ENCODE measurements at places on chromosomes 11 and 22.

- DNase-seq, result no peak
Observed at GRCh38 chr11:123517559-123518364, 87.7 kb downstream of the GRAMD1B start.

- DNase-seq, result no peak
Observed at GRCh38 chr11:28257761-28258160, 149.6 kb downstream of the METTL15 start.

DNA sequence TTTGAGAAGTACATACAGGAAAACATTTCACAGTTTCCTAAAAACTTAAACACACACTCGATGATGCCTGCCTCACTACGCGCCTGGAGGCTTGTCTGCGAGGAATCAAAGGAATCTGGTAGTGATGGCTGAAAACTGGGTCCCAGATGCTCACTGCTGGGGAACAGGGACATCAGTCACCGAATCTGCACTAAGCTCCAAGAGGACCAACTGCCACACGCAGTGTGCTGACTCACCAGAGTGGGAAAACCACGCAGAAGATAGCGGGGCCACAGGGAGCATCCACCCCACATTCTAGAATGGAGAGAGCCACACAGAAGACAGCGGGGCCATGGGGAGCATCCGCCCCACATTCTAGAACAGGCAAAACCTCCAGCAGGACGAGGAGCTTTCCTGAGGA, 24.3 kb upstream of the MOB2 start:
- DNase-seq, result no peak

GRCh38 chr11:1197431-1197885, 25.4 kb upstream of the MUC5B start:
- no peak for DNase-seq

DNA sequence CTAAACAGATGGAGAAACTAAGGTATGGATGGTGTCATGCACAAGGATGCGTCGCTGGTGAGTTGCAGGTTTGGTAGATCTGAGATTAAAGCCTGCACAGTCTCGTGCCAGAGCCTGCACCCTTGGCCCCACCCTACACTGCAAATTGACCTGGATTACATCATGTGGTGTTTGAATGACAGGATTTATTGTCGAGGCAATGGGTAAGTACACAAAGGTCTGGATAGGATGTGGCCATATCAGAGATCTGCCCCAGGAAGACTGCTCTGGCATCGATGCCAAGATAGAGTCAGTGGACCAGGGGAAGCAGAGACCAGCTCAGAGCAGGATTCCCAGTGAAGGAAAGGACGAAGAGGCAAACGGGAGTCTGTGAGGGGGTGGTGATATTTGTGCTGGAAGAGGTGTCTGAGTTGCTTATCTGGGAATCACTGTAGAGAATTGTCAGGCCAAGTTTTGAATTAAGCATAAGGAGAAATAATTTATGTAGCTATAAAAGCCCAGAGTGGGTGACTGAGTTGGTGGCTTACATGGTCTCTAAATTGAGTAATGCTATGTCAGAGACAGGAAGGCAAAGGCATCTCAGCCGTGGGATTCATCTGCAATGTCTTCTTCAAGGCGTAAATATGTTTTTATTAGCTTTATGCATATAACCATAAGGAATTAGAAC, 499.6 kb upstream of the B3GAT1 start:
- DNase-seq, result no peak

DNA sequence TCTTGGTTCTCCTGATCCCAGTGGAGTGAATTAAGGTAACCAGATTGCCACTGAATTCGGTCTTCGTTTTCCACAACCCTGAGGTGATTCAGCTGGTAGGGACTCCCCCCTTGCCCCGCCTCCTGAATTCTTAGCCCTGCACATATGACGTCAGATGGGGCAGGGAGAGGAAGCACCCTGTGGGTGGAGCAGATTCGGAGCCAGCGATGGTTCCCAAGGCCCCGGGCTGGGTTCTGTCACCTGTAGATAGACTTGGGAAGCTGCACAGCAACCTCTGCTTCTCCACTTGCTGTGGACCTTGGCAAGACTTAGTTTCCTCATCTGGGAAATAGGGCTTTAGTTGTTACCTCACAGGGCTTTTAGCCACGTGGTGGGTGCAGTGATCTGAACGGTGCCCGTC, 67.8 kb downstream of the CTTN start:
- no peak for DNase-seq

GRCh38 chr11:44709281-44709562, 17.5 kb upstream of the TSPAN18 start:
- DNase-seq, result no peak

- no peak for DNase-seq
Observed at GRCh38 chr11:67698247-67698646, 23.8 kb upstream of the ALDH3B2 start.

DNA sequence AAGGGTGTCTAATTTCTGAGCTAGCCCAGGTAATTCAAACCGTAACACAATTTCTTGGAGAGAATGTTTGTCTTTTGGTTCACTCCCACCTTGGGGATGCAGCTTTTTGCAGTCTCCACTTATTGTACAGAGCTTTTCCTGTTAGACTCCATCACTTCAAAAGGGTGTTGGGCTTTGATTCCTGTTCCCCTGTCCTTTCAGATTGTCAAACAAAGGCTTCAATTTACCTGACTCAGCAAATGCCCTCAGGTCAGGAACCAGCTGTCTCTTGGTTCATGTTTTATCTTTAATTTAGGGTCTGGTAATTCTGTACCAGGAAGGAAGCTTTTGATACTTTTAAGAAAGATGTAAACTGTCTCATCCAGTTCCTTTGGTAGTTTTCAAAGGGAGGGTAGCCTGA, 880.6 kb downstream of the NTM start:
- DNase-seq, result no peak

DNA sequence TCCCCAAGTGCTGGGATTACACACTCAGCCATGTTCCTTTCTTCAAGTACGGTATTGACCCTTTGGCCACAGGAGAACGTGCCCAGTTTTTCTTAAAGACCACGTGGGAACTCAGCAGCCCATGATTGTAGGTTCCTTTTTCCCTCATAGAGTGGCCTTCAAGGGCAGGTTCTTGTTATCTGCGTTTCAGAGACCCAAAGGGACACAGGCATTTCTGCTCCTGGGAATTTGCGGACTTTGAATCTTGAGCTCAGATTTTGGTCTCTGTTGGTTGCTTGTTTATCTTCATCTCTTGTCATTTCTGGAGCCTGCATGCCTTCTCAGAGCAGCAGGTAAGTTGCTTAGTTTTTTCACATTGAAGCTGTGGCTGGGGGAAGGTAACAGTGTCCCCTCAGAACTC, 12.0 kb downstream of the MARK2 start:
- DNase-seq, result no peak

DNA sequence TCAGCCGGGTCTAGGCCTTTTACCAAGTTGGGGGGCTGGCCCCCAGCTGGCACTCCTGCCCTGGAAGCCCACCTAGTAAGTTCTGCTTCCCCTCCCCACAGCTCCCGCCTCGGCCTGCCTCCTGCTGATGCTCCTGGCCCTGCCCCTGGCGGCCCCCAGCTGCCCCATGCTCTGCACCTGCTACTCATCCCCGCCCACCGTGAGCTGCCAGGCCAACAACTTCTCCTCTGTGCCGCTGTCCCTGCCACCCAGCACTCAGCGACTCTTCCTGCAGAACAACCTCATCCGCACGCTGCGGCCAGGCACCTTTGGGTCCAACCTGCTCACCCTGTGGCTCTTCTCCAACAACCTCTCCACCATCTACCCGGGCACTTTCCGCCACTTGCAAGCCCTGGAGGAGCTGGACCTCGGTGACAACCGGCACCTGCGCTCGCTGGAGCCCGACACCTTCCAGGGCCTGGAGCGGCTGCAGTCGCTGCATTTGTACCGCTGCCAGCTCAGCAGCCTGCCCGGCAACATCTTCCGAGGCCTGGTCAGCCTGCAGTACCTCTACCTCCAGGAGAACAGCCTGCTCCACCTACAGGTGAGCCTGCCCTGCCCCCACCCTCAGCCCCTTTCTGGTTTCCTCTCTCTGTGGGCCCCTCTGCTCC, 7.3 kb downstream of the RTN4RL2 start:
- DNase-seq, result no peak

GRCh38 chr11:102929972-102930371, 25.6 kb downstream of the MMP13 start:
- no peak for DNase-seq

- DNase-seq, result no peak
Observed at GRCh38 chr22:48135592-48135991, 1373.1 kb downstream of the TBC1D22A start.

DNA sequence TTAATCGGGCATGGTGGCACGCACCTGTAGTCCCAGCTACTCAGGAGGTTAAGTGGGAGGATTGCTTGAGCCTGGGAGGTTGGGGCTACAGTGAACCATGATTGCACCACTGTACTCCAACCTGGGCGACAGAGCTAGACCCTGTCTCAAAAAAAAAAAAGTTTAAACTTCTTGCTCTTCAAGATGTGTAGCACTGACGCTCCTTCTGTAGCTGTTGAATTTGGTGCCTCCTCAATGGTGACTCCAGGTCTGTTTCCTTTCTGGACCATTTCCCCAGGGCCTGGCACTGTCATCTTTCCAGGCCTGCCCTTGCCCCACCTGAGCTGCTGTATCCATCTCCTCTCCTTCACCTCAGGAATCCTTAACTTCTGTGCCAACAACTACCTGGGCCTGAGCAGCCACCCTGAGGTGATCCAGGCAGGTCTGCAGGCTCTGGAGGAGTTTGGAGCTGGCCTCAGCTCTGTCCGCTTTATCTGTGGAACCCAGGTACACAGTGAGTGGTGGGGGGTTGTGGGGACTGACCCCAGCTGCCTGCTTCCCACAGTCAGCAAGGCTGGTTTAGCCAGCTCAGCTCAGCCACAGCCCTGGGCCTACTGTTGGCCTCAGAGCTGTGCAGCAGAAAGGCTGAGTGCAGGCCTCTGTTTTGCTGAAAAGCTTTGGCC, 2.1 kb downstream of the GCAT start:
- DNase-seq, result no peak

DNA sequence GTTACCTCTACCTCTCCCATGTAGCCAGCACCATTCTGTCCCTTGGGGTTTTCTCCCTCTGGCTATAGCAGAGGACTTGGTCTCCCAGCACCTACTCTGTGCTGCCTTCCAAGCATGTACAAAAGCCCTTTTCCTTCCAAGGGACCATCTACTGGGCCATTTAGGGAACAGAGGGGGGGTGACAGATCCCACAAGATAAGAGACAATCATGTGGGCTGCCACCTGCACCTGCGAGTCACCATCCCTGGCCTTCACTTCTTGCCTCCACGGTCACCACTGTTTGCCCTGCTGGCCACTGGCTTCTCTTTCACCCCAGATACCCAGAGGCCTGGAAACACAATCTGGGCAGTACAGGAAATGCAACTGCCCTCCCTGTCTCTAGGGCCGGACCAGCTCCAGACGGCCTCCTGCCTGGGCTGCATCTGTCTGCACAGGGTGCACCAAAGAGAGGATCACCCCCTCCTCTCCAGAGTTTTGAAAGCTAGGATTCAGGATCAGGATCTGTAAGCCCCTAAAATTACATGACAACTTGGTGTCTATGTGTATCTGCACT, 160.8 kb upstream of the NECTIN1 start:
- no peak for DNase-seq

DNA sequence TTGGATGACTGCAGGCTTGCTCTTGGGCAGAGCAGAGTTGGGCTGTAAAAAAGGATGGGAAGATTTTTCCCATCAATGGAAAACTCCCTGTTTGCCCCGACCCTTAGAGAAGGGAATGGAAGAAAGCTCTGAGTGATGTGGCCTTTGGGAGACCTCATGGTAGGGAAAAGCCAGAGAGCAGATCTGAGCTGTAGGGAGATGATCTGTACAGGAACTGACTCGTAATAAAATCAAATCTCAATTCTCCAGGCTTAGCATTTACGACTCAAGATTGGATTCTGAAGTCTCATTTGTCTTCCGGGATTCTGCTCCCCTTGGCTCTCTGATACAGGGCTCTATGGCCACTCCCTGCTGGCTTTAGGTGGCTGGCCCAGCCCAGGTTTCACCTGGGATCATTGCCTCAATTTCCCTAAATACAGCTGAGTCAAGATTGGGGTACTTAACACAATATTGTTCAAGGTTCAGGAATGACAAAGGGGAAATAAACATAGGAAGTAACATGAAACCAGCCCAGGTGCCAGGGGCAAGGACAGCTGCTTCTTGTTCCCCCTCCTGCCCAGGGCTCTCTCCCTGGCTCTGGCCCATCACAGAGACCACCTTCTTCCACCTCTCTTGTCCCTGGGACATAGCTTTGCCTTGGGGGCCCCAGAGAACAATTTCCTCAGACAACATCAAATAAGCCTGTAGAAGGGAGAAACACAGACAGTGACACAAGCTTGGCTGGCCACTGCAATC, 38.4 kb upstream of the THY1 start:
- no peak for DNase-seq

DNA sequence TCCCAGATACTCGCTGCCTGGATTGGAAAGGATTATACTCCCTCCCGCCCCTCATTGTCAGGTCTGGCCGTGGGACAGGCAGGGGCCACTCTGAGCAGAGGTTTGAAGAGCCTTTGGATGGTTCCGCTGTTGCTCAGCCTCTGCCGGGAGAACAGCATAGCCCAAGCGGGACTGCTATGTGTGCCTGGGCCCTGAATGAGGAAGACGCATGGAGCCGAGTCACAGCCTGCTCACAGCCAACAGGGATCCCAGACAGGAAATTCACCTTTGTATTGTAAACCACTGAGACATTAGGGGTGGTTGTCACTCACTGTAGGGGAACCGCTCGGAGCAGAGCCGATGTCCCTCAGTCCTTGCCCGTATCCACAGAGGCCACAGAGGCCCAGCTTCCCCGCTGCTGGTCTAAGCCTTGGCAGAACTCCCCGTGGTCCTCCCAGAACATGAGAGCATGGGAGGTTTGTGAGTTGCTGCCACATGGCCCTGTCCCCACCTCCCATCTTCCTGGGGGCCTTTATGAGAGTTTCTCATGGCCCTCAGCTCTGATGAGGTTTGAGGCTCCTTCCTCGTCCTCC, 10.7 kb upstream of the FAM118A start:
- DNase-seq, result no peak

- no peak for DNase-seq
Observed at GRCh38 chr11:126748100-126748791, 252.3 kb downstream of the KIRREL3 start.

- DNase-seq, result no peak
Observed at GRCh38 chr11:114180301-114181055, 115.7 kb upstream of the NNMT start.

DNA sequence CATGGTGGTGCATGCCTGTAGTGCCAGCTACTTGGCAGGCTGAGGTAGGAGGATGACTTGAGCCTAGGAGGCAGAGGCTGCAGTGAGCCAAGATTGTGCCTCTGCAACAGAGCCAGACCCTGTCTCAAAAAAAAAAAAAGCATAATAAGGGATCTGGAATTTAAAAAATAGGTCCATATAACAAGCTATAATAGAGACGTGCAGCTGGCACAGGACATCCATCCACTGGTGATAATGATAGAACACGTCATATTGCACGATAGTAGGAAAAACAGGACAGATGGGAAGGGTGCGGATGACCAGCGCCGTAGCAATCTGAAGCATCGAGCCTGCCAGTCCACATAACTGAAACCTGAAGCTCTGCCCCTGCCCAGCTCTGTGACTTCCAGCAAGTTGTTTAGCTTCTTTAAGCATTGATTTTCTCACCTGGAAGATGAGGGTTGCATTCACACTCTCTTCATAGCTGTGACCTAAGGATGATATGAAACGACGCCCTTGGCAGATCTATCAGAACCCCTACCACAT, 60.3 kb upstream of the PRODH start:
- no peak for DNase-seq

Measured in CD8-positive, alpha-beta memory T cell (primary cell).